Stimulated activated CD4-positive, alpha-beta T cell treated with anti-CD3 and anti-CD28 coated beads, Interleukin-1b, Interleukin-23, amount 100 ng/mL, for 48 hours (primary cell): ENCODE measurements at places on chromosomes 5 and 9.

DNA sequence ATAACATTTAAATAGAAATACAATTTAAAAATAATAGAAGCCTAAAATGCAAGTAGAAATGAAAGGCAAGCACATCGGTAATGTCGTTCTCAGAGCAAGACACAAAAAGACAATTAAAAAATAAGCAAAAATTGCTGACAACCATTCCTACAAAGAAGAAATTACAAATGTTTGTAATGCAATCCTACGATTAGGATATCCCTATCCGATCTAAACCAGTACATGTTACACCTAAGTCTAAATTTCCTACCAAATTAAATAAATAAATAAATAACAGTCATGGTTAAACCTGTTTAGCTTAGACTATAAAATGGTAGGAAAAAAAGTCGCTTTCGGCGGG is 90.0 kb downstream of the ANXA2R start:
- DNase-seq, result no peak

GRCh38 chr5:150078802-150079689 is 7.3 kb downstream of the CSF1R start:
- no peak for DNase-seq

- DNase-seq, result no peak
Observed at GRCh38 chr9:83290692-83291091, 227.8 kb upstream of the RASEF start.

DNA sequence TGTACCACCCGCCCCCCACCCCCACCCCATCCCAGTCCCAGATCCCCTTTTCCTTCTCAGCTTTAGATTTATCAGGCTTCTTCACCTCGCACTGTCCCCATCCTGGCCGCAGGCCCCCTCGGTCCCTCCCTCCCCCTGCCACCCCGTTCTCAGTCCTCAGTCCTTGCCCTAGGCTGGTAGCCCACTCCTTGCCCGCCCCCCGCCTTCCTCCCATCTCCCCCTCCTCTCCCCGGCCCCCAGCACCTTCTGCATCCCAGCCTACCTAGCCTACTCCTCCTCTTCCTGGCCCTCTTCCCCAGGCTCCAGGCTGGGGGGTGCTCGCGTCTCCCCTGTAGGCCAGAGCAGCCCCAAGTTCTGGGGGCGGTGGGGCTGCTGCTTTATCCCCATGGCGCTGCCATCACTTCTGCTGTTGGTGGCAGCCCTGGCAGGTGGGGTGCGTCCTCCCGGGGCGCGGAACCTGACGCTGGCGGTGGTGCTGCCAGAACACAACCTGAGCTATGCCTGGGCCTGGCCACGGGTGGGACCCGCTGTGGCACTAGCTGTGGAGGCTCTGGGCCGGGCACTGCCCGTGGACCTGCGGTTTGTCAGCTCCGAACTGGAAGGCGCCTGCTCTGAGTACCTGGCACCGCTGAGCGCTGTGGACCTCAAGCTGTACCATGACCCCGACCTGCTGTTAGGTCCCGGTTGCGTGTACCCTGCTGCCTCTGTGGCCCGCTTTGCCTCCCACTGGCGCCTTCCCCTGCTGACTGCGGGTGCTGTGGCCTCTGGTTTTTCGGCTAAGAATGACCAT is 828 bp downstream of the NPR2 start:
- DNase-seq, result no peak

DNA sequence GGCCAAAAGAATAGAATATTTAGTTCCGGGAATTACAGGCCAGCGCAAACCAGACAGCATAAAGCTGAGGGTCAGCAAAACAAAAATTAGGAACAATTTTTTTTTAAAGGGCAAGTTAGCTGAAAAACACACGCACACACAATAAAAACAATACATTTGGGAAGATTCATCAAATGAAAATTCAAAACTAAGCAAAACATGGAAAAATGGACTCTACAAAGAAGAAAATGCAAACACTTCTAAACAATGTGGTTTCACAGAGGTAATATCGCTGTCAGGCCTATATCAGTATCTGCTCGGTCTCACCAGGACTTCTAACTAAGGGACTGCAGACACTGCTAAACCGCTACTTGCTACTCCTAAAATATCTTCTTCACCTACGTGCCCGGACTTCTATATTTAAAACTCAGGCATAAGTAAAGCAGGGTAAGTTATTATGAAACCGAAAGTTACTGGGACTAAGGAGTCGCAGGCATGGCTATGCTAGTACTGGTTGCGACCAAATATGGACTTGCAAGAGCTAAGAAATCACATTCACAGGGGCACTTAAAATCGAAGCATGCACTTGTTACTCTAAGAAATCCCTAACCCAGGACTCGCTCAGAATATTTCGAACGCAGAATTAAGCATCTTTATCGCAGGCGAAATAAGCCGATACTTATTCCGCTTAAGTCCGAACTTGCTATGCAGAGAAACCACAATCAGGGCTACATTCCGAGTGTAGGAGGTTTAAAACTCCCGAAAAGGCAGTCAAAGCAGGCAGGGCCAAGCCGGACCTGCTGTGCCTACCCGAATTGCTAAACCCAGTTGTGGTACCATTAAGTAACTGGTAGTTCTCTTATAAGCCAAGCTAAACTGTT is 2.3 kb downstream of the ANXA2R start:
- DNase-seq, result peak; percentile 39

DNA sequence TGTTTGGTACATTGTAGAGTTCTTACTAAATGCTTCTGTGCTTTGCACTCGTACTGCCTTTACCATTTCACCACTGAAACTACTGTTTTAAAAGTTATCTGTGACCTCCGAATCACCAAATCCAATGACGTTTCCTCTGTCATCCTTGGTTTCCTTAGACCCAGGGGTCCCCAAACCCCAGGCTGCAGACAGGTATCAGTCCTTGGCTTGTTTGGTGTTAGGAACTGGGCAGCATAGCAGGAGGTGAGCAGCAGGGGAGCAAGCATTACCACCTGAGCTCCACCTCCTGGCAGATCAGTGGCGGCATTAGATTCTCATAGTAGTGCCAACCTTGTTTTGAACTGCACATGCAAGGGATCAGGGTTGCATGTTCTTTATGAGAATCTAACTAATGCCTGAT is 26.8 kb upstream of the APC start:
- no peak for DNase-seq

DNA sequence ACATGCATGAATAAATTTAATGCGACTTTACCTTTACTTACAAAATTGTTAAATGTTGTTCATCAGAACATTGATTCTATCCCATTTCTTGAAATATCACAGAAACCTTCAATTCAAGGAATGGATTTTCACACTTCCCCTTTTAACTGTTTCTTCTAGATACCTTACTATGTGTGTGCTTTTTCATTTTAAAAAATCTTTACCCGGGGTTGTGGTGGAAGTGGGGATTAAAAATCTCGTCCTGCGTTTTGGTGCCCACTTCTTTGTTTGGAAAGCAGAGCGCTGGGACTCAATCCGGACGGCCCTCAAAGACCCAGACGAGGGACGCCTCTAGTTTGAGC is 5.8 kb upstream of the MEF2C start:
- DNase-seq, result no peak

- no peak for DNase-seq
Observed at GRCh38 chr9:127578627-127578951, 33.5 kb upstream of the STXBP1 start.

DNA sequence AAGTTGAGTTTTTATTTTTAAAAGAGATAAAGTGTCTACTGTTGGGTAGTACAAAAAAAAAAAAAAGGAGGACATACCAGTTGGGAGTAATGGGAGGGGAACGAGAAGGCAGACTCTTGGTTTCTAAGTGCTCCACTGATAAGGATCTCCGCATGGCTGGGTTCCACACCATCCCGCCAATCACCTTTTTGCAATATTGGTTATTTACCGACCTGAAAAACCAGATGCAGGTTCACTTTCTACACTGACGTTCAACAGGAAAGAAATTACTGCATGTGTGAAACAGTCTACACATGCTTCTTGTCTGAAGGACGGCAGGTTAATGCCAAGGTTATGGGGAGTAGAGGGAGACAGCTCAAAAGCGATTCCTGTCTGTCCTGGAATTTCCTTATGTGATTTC is 75.5 kb downstream of the PTPN3 start:
- DNase-seq, result no peak

DNA sequence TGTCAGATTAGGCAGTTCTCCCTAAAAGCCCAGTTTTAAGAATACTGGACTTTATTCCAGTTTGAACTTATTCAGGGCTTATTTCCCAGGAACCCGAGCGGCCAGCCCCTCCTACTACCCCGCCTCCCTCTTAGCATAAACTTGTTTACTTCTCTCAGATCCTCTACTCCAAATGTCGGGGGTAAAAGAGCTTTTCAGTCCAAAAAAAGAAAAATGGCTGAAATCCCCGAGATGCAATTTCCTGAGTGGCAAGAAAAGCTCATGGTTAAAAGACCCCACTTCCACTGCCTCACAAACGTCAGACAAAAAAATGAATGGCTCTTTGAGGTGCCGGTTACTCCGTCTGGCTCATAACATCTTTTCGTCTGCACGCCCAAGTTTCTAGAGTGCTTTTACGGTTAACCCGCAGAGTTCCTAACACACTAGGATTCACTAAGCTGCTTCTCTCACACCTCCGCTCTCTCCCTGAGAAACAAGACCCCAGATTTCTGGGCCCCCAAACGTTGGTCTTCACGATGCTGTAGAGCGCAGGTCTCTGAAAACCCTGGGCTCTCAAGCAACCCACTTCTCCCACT is 402 bp downstream of the BRD8 start:
- DNase-seq, result peak; percentile 12

GRCh38 chr9:22257026-22257816 is 189.4 kb upstream of the DMRTA1 start:
- no peak for DNase-seq

GRCh38 chr9:32350682-32351081 is 33.8 kb upstream of the ACO1 start:
- DNase-seq, result no peak

DNA sequence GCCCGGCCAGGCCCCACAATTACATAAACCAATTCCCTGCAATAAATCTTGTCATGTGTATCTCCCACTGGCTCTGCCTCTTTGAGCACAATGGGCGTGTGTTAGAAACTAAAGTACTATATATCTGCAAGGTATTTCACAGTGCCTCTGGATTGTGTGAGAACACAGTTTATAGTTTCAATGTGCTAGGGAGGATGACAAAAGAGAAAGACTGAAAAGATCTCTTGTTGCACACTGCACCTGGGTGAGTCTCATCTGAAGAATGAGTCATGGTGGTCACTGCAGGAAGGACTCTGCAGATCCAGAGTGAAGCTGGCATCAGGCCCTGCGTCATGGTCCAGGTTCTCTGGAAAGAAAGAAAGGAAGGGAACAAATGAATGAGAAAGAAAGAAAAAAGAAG is 20.7 kb upstream of the CTSV start:
- no peak for DNase-seq

- no peak for DNase-seq
Observed at GRCh38 chr5:24923400-24923799, 278.6 kb upstream of the CDH10 start.

DNA sequence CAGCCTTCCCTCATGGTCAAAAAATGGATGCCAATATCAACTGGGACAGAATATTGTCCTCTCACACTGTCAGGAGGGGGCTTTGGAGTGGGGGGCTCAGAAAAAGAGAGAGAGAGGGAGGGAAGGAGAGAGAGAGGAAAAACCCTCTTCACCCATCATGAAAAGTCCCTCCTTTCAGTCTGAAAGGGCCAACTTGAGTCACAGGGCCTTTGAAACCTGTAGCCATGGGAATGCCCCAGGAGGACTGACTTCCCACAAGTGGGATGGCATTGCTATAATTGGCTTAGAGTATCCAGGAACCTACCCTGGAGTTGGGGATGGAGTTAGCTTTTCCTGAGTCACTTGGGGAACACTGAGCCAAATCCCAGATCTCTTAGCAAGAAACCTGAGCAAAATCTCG is 41.2 kb downstream of the DNAJC21 start:
- DNase-seq, result no peak

- DNase-seq, result no peak
Observed at GRCh38 chr9:92941861-92942260, 5.5 kb upstream of the FGD3 start.

DNA sequence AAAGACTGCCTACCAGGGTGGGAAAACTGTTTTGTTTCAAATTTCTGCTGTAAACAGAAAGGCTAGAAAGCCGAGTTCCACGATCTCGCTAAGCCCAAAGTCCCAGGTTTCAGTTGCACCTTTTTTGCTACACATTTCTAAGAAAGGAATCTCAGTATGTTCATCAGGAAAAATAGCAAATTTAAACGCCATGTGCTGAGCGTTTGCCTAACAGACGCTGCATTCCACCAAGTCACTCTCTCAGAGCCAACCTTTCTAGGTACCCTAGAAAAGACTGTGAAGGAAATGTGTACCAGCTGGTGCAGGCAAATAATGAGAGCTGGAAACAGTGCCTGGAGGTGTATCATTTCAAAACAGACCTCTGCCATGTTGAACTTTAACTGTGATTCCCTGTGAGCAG is 71.8 kb downstream of the FRMD3 start:
- no peak for DNase-seq

DNA sequence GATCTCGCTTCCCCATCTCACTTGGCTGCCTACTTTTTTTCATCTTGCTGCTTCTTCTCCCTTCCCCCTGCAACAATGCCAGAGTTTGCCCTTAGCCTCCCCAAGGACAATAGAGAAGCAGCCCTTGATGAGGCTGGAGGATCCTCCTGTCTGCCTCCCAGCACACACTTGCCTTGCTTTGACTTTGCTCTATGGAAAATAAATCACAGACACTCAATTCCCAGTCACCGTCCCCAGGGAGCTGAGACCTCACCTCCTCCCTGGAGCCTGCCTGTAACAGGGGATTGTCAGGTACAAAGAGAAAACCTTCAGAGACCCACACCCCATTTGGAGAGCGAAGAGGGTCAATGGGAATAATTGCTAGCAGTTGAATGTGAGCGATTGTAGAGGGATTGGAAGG is 242.1 kb upstream of the ZNF462 start:
- DNase-seq, result no peak

GRCh38 chr5:124806373-124807077 is 60.1 kb upstream of the ZNF608 start:
- no peak for DNase-seq

GRCh38 chr5:8842971-8843551 is 702.8 kb downstream of the SEMA5A start:
- no peak for DNase-seq

GRCh38 chr5:111756581-111757354 is at the start of gene NREP:
Gene NREP, minus strand, starts transcription at chr5:111757194. Its CDS starts 1,422 bp downstream, at chr5:111755772.
- DNase-seq, result peak; percentile 7

DNA sequence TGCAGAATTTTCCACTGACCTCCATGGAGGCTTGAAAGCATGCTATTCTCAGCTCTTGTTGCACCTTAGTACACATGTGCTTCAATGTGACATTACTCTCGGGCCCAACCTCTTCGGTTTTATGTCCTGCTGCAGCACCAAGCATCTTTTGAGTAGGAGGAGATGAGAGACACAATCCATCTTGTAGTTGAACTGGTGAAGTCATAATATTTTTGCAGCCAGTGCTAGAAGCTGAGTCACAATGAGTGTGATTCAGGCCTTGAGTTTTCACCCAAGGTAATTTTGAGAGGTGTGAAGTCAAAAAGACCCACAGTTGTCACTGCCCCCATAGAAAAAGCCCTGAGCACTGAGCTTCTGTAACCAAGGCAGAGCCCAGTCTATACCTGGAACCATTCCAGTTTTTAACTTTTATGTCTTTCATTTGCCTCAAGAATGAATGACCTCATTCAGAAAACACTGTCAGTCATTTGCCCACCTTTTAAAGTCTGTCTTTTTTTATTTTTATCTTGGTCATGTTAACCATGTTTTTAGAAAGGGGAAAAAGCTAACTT is 117.7 kb downstream of the ZNF462 start:
- no peak for DNase-seq
